Activated naive CD4-positive, alpha-beta T cell (primary cell): ENCODE measurements at places on chromosomes 16 and 17.

- no peak for DNase-seq
Observed at GRCh38 chr16:85908889-85909589, 10.1 kb downstream of the IRF8 start.

DNA sequence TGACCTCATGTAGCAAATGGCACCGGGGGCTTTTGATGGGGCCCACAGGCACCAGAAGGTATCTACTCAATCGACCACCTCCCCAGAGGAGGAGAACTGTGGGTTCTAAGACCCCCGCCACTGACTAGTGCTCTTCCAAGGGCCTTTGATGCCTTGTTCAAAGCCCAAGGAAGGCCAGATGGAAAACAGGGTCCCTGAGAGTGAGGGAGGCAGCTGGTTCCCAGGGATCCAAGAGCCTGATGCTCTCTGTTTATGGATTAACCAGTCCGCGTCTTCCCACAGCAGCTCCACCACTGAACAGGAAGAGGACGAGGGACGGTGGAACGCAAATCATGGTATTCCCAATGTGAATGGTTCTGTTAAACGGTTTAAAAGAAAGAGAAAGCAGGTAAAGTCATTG, 7.6 kb downstream of the PHB1 start:
- no peak for DNase-seq

DNA sequence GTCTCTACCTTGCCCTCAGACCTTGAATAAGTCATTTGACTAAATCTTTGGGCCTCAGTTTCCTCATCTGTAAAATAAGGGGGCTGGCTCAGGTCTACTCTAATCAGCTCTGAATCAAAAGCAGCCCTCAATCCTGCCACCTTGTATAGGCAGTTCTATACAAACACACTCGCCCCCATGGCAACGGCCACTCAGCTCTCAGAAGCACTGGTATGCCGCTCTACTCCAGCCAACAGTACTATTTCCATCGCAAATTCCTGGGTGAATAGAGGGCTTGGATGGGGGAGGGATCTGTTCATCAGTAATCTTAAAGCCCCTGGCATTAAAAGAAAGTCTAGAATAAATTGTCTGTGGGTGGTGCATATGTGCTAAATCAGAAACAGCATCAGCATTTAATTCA, 21.2 kb upstream of the TAOK1 start:
- no peak for DNase-seq

DNA sequence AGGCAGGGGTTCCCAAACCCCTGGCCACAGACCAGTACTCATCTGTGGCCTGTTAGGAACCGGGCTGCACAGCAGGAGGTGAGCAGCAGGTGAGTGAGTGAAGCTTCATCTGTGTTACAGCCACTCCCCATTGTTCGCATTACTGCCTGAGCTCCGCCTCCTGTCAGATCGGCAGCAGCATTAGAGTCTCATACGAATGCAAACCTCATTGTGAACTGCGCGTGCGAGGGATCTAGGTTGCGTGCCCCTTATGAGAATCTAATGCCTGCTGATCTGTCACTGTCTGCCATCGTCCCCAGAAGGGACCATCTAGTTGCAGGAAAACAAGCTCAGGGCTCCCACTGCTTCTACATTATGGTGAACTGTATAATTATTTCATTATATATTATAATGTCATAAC, 25.1 kb upstream of the RMI2 start:
- DNase-seq, result no peak

DNA sequence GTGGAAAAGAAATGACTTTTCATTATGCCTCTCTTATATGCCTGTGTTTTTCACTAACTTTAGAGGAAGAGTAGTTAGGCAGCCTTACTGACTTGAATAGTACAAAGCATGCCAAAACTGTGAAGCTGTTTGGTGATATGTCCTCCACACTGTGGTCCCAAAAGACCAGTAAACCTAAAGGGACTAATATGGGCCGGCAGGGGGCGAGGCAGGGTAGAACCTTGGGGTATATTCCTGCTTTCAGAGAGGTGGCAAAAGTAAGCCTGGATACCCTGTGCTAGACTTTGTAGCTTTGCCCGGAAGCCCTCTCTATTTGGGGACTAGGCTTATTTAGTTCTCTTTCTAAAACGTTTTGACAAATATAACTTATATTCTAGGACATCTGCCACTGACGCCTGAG, 36.5 kb upstream of the VWA3A start:
- DNase-seq, result no peak

- no peak for DNase-seq
Observed at GRCh38 chr16:69093974-69094373, 11.5 kb upstream of the HAS3 start.

DNA sequence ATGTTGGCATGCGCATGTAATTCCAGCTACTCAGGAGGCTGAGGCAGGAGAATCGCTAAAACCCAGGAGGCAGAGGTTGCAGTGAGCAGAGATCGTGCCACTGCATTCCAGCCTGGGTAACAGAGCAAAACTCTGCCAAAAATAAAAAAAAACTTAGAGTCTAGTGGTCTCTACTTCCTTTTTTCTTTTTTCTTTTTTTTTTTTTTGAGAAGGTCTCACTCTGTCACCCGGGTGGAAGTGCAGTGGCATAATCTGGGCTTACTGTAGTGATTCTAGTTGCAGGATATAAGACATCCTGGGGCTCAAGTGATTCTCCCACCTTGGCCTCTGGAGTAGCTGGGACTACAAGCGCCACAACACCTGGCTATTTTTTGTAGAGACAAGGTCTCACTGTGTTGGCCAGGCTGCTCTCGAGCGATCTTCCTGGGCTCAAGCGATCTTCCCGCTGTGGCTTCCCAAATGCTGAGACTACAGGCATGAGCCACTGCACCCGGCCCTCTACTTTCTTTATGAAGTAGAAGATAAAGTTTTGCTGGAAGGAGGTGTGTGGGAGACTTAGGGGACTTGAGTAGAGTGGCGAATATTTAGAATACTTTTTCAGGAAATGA, 47.9 kb upstream of the TAOK1 start:
- no peak for DNase-seq

DNA sequence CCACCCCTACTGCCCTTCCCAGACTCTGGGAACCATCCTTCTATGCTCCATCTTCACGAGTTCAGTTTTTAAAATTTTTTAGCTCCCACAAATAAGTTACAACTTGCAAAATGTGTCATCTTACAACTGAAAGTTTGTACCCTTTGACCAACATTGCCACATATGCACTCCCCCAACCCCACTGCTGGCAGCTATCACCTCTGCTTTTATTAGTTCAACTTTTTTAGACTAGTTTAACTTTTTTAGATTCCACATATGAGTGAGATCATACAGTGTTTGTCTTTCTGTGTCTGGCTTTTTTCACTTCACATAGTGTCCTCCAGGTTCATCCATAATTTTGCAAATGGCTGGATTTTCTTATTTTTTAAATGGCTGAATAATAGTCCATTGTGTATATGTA, 7.7 kb downstream of the GPT2 start:
- no peak for DNase-seq

GRCh38 chr17:36188891-36189306, 7.7 kb downstream of the CCL3L1 start:
- no peak for DNase-seq

GRCh38 chr16:69397821-69398521, 12.2 kb upstream of the TERF2 start:
- DNase-seq, result no peak

DNA sequence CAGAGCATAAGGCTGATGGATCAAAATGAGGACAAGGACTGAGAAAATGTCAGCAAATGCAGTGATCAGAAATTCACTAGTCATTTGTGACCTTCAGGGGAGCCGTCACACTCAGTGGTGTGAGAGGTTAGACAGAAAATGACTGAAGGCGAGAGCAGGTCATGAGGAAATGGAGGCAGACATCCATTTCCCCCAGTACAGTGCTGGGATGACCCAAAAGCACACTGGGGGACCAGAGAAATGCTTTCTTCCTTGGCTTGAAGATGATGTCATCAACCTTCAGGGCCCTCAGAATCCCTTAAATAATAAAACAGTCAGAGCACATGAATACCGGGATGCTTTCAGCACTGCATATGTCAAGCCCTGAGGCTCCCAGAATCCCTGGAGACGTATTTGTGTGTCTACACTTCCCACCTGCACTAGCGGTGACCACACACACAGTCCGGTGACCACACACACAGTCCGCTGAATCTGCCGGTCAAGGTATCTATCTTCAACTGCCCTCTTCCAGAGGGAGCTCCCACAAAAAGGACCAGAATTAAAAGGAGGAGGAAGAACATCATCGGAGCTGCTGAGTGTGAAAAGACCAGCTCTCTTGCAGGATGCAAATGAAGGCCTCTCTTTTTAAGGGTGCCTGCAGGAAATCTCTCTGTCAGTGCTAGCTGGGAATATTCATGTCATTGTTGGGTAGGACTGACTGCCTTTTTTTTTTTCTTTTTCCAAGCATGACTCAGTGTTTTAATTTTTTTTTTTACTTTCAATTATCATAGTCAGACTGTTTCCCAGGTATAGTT, 8.2 kb downstream of the UBE2O start:
- no peak for DNase-seq

DNA sequence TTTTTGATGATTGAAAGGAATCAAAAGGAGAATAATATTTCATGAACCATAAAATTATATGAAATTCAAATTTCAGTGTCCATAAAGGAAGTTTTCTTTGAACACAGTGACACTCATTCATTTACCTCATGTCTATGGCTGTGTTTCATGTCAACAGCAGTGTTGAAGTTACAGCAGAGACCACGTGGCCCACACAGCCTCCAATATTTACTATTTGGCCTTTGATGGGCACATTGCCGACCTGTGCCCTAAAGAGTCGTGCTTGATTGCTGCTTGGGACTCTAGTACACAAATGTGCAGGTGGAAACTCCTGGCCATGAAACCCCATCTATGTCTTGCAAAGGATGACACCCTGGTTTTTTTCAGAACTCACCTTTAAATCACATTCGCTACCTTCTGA, 57.0 kb downstream of the CES1 start:
- no peak for DNase-seq
